ENCODE measurements at places on chromosomes 2 and 18.
A peak's percentile ranks its signal among the peaks of the same experiment; 100 is the strongest.

GRCh38 chr18:26971409-26971808, 105.9 kb upstream of the AQP4 start:
- no peak for DNase-seq

DNA sequence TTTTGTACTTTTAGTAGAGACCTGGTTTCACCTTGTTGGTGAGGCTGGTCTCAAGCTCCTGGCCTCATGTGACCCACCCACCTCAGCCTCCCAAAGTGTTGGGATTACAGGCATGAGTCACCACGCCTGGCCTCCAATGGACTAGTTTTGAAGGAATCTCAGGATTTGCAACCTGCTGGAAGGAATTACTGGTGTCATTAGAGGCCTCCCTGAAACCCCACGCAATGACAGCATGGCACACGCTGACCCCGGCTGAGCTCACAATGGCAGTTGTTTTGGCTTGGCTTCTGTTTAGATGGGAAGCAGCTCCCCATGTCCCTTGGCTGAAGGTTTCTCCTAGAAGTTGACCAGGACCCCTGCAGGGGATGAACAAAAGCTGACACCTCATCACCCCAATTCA, 23.1 kb upstream of the COPS8 start:
- no peak for DNase-seq

- DNase-seq: no peak
These were observed 234.9 kb downstream of the SOCS6 start for GRCh38 chr18:70523792-70524182.

- DNase-seq: no peak
These were observed 84.1 kb downstream of the LDLRAD4 start for GRCh38 chr18:13302457-13303225.

GRCh38 chr2:126777620-126777978, 121.1 kb upstream of the TEX51 start:
- DNase-seq: no peak

DNA sequence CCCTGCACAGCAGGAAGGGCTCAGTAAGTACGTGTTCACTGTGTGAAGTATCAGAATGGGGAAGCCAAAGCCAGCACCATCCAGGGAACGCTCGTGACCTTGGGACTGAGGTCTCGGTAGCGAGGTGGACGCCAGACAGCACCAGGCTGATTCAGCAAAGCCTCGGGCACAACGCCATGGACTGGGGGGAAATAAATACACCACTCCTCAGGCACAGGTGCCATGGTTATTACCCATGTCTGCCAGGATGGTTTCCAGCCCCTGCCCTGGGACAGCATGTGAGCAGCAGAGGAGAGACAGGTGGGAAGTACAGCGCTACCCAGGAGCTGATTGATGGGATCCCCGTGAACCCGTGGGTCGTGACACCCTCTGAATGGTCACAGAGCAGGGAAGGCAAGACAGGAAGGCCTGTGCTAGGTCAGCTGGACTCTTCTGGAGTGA, 53.0 kb downstream of the REEP1 start:
- DNase-seq: no peak

GRCh38 chr2:228102949-228103348, 78.5 kb downstream of the SPHKAP start:
- DNase-seq: no peak

- no peak for DNase-seq
These were observed 272.9 kb downstream of the IRS1 start for GRCh38 chr2:226526716-226527115.

DNA sequence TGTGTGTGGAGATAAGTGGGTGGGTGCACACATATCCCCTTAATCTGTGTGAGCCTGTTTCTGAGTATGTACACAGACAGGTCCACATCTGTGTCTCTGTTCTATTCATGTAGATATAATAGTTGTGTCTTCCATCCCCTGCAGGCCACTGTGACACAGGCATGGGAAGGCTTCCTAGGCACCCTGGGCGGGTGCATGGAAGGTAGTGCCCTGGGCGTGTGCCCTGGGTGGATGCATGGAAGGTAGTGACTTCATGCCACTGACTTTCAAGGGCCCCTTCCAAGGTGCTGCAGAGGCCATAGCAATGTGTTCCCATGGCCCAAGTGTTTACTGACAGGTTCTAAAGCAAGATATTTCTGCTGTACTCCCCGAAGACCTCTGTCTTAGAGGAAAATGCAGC, 462.5 kb upstream of the HS6ST1 start:
- no peak for DNase-seq

DNA sequence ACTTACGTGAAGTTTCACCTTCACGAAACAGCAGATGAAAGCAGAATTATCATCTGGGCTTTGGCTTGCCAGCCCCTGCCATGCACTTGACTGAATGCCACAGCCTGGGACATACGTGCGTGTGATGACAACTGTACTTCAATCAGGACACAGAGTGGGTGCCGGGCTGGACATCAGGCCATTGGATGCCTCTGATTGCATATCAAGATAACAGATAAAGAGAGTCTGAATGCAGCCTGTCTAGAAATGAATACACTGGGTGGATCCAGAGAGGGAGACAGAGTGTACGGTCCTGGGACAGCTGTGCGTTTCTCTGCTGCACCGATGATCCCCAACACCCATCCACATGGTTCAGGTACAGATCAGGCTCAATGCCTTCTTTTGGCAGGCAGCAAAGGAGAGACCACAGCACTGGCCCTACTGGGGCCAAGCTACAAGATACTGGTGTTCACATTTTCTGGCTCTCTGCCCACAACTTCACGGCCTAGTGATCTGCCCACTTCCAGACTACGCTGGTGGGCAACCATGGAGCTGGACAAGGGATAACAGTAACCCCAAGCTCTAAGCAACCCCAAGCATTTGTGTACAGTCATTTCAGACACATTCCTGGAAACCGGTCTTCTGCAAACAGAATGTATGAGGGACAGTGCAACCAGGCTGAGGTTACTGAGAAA, 35.6 kb downstream of the FBLN7 start:
- DNase-seq: no peak

GRCh38 chr2:230850358-230850658, 14.4 kb upstream of the ITM2C start:
- DNase-seq: no peak

GRCh38 chr2:172643142-172643541, 87.3 kb downstream of the PDK1 start:
- no peak for DNase-seq

- DNase-seq: peak; percentile 25
These were observed 250.3 kb upstream of the EPHA4 start for GRCh38 chr2:221822416-221822815.

GRCh38 chr2:23206650-23207049, 178.3 kb upstream of the KLHL29 start:
- DNase-seq: no peak

- no peak for DNase-seq
These were observed 221.7 kb upstream of the SPOPL start for GRCh38 chr2:138279871-138280270.

DNA sequence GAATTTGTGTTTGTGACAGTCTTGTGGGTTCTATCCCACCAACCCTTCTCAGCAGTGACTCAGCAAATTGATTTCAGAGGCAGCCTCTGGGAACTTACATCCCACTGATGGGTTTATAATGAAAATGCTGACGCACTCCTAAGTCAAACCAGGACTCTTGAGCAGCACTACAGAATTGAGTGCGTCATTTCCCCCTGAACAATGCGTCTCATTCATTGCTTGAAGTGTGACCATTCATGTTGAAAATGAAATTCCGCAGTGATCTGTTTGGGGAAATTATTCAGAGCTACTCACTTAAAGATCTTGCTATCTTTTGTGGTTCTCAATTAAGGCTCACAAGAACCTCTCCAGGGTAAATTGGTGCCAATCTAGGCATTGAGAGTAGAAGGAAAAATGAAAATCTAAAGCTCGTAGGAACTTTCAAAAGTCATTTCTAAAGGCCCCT, 417.7 kb upstream of the SLC14A2 start:
- no peak for DNase-seq

- no peak for DNase-seq
These were observed 61.5 kb upstream of the PPM1B start for GRCh38 chr2:44107086-44107740.

DNA sequence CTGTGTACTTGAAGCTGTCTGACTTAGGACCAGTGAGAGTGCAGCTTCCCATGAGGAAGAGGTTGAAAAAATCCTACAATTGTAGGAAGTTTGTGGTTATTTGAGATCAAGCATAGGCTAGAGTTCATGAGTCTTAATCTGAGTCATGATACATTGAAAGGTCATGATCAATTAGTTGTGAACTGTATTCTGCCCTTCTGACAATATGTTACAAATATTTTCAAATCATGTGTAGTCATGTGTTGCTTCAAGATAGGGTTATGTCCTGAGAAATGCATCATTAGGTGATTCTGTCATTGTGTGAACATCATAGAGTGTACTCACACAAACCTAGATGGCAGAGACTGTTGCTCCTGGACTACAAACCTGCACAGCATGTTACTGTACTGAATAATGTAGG, 68.4 kb upstream of the MFF start:
- DNase-seq: no peak

- no peak for DNase-seq
These were observed 147.3 kb downstream of the B3GNT2 start for GRCh38 chr2:62343206-62343605.

DNA sequence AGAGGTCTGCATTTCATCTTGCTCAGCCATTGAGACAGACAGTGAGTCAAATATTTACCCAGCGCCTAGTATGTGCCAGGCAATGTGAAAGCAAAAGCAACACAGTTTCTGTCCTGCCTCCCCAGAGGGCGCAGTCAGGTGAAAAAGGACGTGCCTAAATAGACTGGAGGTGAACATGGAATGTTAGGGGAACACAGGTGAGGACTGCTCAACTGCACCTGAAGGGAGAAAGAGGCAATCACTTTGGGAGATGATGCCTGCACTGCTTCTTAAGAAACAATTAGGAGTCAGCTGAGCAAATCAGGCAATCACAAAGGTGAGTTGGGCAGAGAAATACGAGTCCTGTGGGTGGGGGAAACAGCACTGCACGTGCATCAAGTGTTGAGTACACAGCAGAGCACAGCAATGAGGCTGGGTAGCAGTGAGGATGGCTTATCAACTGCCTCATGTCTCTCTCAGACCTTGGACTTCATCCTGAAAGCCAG, 218.3 kb upstream of the SMAD7 start:
- DNase-seq: no peak

GRCh38 chr2:32118055-32118454, 47.6 kb upstream of the SLC30A6 start:
- no peak for DNase-seq

- peak; percentile 50 for DNase-seq
These were observed 111.4 kb downstream of the FTCDNL1 start for GRCh38 chr2:199739413-199740110.

DNA sequence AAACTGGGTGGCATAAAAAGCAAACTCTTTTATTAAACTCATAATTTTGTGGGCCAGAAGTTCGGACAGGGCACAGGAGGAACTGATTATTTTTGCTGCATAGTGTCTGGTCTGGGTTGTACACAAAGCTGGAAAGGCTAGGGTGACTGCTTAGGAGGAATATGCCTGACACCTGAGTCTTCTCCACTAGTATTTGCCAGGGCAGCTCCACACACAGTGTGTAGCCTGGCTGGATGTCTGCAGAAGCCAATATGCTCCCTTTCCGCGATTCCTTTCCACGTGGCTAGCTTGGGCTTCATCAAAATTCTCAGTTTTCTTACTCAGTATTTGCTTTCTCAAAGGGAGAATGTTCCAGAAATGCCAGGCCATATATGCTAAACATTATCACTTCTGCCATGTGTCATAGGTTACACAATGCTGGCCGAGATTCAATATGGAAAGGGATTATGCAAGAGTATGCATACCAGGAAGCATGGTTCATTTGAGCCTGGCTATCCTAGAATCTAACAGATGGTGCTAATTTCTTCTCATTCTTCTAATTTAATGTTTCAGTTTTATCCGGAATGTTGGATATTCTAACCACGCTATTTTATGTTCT, 142.7 kb upstream of the DOK6 start:
- DNase-seq: peak; percentile 95

- DNase-seq: no peak
These were observed 652 bp downstream of the GCA start for GRCh38 chr2:162344617-162344950.

DNA sequence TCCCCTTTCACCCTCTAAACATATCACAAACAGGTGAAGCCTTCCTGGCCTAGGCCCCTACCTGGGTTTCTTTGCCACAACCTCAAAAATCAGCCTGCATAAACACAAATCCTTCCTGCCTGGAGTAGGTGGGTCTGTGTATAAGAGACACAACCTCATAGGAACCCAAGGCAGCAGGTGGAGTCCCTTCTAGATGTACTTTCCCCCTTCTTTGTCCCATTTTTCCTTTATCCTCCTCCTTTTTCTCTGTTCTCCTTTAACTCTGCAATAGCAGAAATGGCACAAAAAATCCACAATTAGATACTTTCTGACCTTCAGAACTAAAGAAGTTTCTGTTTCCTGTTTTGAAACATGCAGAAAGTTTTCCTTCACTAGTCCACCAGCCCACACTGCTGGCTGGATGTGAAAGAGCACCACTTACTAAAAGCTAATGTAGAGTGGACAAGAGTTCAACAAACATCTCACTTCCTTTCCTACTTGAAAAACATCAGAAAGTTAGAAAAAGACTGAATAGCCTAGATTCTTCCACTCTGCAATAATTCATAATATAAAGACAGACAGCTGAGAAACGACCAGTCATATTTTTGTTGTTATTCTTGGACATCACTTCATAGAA, 11.2 kb downstream of the SLC40A1 start:
- peak; percentile 25 for DNase-seq

- no peak for DNase-seq
These were observed 35.7 kb downstream of the NOL10 start for GRCh38 chr2:10654069-10654468.

DNA sequence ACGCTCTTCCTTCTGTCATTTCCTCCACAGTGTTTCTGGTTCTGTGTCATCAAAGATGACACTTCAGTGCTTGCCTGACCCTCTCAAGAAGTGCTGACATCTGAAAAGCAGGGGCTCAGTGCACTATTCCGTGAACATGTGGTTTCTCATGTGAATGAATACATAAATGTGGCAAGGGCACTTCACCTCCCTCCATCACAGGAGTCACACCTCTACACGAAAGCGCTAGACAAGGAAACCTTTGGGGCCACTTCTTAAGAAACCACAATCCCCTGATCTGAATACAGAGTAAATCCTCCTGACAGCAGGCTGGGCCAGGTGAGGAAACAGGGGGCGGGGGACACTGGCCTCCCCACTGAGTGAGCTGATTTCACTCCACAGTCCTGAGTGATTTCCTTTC, 145.8 kb upstream of the ACAA2 start:
- DNase-seq: no peak

DNA sequence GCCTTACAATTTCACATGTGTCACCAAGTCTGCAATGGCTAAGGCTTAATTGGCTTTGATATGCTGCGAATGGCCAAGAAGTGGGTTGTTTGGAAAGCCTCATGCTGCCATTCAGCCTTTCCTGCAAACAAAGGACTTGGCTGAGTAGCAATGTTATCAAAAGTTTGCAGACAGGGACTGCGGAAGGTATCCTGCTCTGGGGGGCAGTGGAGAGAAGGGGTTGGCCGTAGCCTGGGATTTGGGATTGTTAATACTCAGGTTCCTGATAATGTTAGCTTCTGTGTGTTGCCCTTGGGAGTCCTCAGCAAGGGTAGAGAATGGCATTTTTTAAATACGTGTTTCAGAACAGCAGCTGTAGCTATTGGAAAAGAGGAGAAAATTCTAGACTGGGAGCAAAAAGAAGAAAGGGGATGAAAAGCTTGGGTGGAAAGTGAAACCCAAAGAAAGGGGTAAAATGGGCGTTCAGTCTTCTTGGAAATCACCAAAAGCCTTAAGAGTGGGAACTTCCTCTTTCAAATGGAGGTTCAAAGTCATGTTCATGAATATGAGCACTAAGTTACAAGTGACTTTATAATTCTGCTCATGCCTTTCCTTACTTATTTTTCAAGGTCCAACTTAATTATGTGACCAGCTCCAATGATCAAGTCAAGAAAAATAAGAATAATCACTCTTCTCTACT, 325.1 kb downstream of the RNF144A start:
- DNase-seq: no peak

All from fibroblast of gingiva (primary cell).